ENCODE measurements at places on chromosomes 2 and 18.

- no peak for DNase-seq
Observed at GRCh38 chr2:174970092-174970491, 35.1 kb downstream of the CHN1 start.

DNA sequence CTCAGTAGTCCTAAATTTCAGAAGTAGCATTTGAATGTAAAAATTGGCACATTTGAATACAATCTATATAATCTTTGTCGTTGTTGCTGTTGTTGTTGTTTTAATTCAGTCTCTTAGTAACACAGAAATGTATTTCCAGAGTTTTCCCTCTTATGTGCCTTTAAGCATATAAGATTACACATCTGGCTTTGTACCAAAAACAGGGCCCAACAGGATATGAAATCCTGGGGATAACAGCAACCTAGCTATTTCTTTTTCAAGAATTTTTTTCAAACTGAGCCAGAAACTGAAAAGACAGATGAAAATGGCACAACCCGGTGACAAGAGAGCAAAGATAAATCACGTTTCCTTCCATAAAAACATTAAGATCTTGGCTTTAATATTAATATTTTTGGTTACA is 906.7 kb downstream of the NRXN1 start:
- DNase-seq: no peak

DNA sequence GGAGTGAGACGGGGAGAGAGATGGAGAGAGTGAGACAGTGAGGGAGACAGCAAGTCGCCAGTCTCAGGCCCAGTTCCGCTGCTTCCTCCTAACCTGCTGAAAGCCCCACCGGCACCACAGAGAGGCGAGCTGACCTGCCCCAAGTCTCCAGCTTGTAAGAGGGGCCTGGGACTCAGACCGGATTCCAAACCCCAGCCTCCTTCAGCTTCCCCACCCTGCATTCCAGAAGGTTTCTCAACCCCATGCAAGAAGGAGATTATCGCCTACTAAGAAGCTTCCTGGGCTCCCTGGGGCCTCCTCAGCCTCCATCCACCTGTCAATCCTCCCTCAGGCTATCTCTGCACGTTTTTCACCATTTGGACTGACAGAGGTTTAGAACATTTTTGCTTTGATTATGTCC is 173.1 kb upstream of the RAB6C start:
- DNase-seq: no peak

DNA sequence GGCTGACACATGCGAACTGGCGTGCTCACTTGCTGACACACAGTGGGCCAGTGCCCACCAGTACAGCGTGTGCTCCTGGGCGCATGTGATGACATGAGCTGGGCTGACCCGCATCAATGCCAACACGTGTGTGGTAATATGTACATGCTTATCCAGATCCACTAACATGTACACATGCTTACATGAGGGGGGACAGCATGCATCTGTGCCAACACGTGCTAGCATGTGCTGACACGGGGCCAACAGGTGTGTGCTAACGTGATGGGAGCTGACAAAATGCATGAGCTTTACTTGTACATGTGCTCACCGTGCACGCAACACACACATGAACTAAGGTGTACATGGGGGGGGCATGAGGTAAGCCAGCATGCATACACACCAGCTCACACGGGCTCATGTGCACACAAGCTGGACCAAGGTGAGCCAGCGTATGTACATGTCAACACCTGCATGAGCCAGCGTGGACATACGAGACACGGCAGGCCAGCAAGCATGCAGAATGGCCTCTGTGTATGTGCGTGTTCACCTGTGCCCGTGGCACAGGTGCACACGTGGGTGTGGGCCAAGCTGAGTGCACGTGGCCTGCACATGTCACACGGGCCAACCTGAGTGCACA is 28.5 kb downstream of the GPC1 start:
- no peak for DNase-seq

DNA sequence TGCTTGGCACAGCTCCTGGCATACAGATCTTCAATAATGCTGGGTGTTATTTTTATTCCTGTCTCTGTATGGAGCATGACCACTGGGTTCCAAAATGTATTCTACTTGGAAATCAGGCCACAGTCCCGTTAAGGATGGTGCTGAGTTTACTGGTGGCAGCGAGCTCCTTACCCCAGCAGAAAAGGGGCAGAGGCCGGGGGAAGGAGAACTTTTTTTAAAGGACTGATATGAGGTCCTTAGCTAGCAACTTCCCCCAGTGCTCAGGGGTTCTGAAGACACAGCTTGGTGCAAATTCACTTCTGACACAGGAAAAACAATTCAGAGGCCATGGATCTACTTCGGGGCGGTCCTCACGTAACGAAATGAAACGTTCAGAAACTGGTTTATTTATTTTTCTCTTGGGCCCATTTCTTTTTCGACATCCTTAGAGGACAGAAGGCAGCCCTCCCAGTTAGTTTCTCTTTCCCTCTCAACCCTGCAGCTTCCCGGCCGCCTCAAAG is 872 bp downstream of the RDH14 start:
- no peak for DNase-seq

- no peak for DNase-seq
Observed at GRCh38 chr2:6518361-6518760, 347.3 kb downstream of the CMPK2 start.
